ENCODE measurements at places on chromosomes 13 and 19.

GRCh38 chr19:29504454-29504853, 21.3 kb upstream of the VSTM2B start:
- DNase-seq, result no peak

DNA sequence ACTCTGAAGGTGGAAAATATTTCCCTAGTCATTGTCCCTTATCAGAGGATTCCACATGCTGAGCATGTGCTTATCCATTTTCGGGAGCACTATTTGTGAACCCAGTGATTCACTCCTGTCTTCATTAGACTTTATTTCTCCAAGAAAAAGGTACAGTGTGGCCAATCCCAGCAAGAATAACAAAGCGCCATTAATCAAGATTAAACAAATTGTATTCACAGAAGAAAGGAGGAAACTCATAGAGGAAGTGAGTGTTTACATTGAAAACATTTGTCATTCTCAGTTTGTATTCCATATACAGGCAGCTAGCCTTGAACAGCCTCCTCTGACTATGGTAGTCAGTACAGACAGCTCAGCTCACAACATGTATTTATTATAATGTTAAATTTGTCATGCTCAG, 1669.9 kb upstream of the SPRY2 start:
- DNase-seq, result no peak

- DNase-seq, result peak; percentile 96
These were observed at the start of gene SLC46A3 for GRCh38 chr13:28718543-28719226. TSS of gene SLC46A3 (minus strand) at chr13:28718970. CDS start at chr13:28717998, 972 bp downstream.

GRCh38 chr19:49856574-49857021, 5.6 kb downstream of the PTOV1 start:
- DNase-seq, result no peak

- DNase-seq, result no peak
These were observed 800.9 kb upstream of the ATXN8OS start for GRCh38 chr13:69306766-69307165.

All from activated naive CD8-positive, alpha-beta T cell treated with anti-CD3 and anti-CD28 coated beads for 36 hours (primary cell).